ENCODE measurements at places on chromosomes 12 and 14.

- peak; percentile 79 for DNase-seq
These were observed at the start of gene SSPN for GRCh38 chr12:26195250-26195640. TSS of gene SSPN (plus strand) at chr12:26195573. CDS start at chr12:26195673, 100 bp downstream.

DNA sequence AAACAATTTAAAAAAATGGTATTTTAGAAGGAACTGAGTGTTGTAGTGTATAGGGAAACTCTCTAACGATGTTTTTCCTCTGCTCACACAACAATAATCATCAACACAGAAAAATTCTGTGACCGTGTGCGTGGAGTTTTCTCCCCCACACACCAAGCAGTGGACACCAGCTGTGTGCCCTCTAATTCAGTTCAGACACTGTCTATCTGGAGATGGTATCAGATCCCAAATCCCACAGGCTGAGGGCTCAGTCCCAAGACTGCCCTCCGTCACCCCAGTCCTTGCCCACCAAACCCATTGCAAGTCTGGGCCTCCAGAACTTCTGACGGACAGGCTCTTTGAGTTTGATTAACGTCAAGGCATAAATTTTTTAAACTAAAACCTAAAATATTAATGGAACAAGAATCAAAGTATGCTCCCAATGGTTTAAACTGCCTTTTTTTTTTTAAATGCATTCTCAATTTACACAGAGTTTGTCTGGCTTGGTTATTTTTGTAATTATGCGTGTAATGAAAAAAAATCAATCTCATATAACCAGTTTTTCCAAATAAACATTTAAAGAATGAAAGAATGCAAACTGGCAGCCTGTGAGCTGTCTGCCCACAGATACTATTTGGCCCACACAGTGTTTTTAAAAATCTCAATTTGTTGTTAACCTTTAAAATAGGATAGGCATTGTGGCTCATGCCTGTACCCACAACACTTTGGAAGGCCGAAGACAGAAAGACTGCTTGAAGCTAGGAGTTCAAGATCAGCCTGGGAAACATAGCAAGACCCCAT lies 19.2 kb downstream of the BLTP3B start:
- DNase-seq: no peak

- no peak for DNase-seq
These were observed 11.9 kb downstream of the NAA25 start for GRCh38 chr12:112096667-112097066.

- no peak for DNase-seq
These were observed 5.0 kb downstream of the TBX5 start for GRCh38 chr12:114400925-114401324.

DNA sequence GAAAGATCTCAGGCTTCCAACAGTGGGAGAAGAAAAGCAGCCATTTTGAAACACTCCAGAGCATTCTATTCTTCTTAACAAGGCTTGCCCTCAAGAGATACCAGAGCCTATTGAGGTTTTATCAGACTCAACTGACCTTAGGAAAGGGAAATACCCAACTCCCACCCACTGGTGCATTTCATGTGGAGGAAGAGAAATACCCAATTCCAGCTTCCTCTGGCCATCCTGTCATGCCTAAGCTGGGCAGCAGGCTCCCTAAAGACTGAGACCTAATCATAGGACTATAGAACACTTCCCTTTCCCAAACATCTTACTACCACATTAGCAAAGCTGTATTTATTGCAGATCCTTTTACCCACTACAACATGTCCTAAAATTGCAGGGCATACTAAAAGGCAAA lies 164.5 kb downstream of the KIF21A start:
- no peak for DNase-seq

DNA sequence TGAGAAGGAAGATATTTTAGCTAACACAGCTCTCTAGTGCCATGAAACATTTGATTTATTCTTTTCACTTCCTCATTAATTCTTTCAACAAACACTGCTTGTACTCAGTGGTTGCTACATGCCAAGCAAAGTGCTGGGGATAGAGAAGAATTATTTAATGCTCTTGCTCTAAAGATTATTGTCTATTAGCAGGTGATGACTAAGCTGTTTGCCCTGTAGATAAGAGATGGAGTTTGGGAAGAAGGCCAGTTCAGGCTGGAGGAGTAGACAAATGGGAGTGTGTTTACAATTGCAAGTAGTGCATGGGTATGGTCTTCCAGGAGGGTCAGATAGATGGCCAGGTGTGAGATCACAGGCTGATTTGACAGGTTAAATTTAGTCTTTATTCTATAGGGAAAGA lies 99.8 kb upstream of the SEL1L start:
- DNase-seq: no peak

DNA sequence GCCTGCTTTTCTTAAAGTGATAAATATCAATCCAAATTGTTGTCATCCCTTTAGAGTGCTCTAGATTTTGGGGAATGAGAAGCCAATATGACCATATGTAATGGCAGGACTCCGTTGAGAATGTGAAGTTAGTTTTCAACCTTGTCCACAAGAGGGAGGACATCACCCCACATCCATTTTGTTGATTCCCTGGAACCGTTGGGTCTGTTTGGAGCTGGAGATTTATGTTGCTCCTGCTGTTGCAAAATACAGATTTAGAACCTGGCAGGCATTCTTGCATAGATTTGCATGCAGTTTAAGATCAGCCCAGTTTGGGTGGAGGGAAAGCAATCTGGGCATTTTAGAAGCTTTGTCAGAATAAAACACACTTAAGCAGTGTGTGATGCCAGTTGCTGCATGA lies 620.1 kb downstream of the NRXN3 start:
- DNase-seq: no peak

- no peak for DNase-seq
These were observed 1361.2 kb upstream of the TMEM132C start for GRCh38 chr12:126905752-126906151.

DNA sequence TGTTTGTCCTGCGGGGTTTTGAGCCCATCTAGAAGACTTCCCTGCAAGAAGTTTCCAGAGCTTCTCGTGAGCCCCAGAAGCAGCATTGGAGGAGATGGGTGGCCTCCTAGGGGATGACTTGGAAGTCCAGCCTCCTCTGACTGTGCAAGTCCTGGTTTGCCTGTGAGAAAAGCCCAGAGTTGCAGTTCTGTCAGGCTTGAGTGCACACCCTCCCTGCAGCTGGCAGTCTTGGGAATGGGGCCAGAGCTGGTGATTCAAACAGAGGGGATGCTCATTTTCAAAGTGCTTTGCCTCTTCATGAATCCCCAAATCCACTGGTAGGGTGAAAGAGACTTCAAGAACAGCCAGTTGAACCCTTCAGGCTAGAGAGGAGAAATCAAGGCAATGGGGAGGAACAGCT lies 3.9 kb upstream of the PPP1R1A start:
- DNase-seq: no peak

GRCh38 chr12:131923260-131923659 lies 5.8 kb upstream of the PUS1 start:
- DNase-seq: no peak

- no peak for DNase-seq
These were observed 123.0 kb upstream of the CPNE8 start for GRCh38 chr12:39028382-39028781.

DNA sequence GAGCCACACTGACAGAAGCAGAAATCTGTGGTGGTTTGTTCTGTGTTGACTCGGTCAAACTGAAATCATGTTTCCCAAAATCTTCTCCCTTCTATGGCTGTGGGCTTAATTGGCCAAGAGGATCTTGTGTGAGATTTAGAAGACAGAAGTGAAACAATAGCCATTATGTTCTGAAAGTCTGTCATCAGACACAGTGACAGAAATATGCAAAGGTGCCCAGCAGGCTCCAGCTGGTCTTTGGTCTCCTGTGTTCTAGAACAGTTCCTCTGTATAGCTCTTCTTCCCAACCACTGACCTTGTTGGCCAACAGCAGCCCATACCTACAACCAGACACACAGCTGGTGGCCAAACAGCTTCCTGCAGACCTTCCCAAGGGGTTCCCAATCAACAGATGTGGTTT lies 25.0 kb upstream of the COCH start:
- no peak for DNase-seq

GRCh38 chr12:124495194-124495983 lies 72.0 kb downstream of the NCOR2 start:
- DNase-seq: no peak

DNA sequence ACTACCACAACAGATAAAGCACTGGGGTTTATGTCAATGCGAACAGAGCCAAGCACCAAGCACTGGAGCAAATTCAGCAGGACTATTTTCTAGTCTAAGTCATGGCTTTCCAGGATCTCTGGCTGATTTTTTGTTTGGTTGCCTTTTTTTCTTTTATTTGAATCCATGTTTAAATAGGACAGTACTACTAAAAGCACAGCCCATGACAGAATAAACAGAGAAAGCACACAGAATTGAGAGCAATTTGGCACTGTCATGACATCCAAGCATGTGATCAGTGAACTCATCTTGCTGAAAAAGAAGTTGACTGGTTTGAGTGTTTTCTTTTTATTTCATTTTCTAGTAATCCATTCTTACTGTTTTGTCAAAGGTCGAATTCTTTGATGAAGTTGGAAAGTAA lies 23.1 kb upstream of the RERG start:
- no peak for DNase-seq

- no peak for DNase-seq
These were observed 218.6 kb upstream of the ATP2B1 start for GRCh38 chr12:89927226-89927698.

GRCh38 chr14:65229748-65230728 lies 127.7 kb upstream of the MAX start:
- DNase-seq: peak; percentile 76

DNA sequence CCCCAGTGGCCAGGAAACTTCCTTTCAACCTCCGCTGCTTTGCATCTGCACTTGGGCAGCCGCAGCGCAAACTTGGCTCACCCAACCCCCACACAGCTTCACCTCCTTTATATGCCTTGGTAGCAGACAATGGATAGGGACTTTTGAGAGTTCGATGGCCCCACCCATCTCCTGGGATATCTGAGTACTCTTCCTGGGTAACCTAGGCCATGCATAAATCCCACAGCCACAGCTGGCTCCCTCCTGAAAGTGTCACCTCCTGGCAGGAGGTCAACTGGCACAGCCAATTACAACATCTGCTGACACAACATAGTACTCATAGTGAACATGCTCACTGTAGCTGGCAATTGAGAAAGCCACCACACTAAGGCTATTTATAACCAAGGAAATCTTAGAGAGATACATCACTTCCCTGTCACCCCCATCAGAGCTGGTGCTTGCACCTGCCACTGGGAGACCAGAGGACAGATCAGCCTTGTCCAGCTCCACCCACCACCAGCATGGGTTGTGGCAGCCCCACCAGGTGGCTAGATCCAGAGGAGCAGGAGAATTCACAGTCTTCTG lies 410.0 kb downstream of the SYT1 start:
- DNase-seq: no peak

Measured in nucleus accumbens (tissue), 56 donors.